Stomach (tissue), 19 donors: ENCODE measurements at places on chromosomes 6 and 20. TPM values are rescaled to one million over a fixed set of nuclear protein-coding genes. Genes with fewer than 3 reads are reported as not detected.

The SRF gene
- total RNA-seq, result 10.5 TPM

DNA sequence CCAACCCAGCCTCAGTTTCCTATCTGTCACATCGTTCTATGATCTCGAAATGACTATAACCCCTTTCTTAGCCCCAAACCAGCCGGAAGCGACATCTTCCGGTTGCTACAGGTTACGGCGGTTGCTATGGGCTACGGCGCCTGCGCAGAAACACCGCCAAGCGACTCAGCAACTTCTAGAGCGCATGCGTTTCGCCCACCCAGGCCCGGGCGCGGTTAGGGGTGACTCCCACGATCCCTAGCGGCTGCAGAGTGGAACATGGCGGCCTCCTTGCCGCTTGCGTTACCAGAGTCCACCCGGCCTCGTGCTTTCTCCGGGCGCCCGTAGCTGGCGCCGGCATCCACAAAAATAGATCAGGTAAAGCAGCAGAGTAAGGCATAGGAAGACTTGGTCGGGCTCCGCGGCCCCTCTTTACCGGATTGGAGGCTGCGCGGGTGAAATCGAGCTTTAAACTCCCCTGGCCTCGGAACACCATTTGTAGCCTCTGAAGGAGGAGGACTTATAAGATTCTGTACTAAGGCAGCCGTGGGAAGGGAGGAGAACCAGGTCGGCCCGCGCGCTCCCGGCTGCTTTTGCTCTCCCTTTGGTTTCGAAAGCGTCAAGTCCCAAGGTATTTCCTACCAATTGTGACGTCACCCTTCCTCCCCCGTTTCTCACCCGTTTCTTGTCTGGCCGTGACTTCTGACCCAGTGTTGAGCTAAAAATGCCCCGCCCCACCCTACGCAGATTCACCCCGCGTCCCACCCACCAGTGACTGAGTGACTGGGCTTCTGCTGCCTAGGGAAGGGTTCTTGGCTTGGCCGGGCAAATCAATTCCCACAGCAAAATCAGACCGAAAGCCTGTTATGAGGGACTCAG lies 3.5 kb downstream of the SDCBP2 start:
- peak overlapping the region; percentile 99 for H3K27ac ChIP-seq
- peak overlapping the region; percentile 61 for H3K4me3 ChIP-seq
- peaks cover 56% of the 10 kb centered on the region for H3K4me1 ChIP-seq
- H3K36me3 ChIP-seq, result no peaks in the 10 kb centered on the region
- peak; percentile 99 for DNase-seq

DNA sequence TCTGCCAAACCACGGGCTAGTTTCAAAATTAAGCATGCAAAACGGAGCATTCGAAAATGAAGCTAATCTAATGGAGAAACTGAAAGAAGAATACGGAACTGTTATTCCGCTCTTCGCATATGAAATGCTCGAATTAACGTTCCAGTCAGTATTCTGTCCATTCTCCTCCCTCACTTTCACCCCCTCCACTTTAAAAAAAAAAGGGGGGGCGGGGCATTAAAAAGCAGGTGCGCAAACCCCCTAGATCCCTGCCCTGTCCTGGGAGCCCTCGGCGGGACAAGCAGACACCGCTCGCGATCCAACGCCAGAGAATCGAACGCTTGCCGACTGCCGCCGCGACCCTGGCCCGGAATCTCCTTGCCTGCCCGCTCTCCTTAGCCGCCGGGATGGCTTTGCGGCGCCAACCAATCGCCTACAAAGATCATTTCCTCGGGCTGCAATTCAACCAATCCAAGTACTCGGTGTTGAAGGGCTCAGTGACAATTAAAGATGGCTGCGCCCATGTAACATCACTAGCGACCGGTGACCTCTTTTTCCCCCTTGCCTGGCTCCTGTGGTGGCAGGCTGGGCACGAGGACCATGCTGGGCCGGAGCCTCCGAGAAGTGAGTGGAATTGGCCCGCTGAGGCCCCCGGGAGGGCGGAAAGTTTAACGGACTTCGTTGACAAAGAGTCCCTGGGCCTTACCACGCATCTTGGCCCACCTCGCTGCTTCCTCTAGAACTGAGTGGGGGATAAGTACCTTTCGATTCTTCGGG lies at the start of the genes QRSL1 and RTN4IP1:
QRSL1 (plus strand) TSS at position 476 of the 756 bp plus-strand sequence; CDS start at position 580, 104 bp downstream.
RTN4IP1 (minus strand) TSS at position 396 of the 756 bp plus-strand sequence. CDS start 477 bp downstream, outside the sequence.
- no peaks in the 10 kb centered on the region for H3K27me3 ChIP-seq
- DNase-seq, result peak; percentile 88
- peaks cover 39% of the 10 kb centered on the region for H3K4me1 ChIP-seq
- peak within 1 kb of the TSS; percentile 88 for H3K27ac ChIP-seq
- no peaks in the 10 kb centered on the region for H3K36me3 ChIP-seq

DNA sequence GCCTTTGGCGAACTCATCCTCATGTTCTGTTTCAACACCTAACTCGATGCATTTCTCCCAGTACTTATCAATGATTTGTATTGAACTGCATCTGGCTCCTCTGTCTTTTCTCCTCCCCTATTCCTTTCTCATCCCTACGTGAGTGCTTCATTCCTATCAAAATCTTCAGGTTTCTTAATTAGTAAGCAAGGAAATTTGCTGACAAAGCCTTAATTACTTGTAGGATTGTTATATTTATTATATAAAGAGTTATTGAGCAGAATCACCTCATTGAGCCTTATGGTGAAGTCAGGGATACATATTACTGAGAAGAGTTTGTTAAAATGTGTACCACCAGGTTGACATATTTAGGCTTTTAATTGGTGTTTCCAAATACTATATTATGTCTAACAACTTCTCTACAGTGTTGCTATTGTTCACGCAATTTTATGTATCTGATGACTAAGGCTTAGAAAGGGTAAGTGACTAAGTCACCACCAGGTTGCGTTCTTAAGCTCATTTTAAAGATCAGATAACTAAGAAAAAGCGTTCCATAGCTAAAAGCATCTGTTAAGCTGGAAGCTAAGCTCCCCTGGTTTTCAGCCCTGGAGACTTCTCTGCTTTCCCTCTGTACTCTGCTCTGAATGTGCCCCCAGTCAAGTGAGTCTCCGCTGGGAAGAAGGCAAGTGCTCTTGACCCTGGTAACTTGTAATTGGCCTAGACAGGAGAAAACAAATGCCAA lies 18.9 kb downstream of the SCGN start:
- peaks cover 12% of the 10 kb centered on the region for H3K4me1 ChIP-seq
- H3K36me3 ChIP-seq, result no peaks in the 10 kb centered on the region
- H3K4me3 ChIP-seq, result no peak overlapping the region
- peak overlapping the region; percentile 23 for H3K27ac ChIP-seq
- no peaks in the 10 kb centered on the region for H3K27me3 ChIP-seq
- DNase-seq, result peak; percentile 28

DNA sequence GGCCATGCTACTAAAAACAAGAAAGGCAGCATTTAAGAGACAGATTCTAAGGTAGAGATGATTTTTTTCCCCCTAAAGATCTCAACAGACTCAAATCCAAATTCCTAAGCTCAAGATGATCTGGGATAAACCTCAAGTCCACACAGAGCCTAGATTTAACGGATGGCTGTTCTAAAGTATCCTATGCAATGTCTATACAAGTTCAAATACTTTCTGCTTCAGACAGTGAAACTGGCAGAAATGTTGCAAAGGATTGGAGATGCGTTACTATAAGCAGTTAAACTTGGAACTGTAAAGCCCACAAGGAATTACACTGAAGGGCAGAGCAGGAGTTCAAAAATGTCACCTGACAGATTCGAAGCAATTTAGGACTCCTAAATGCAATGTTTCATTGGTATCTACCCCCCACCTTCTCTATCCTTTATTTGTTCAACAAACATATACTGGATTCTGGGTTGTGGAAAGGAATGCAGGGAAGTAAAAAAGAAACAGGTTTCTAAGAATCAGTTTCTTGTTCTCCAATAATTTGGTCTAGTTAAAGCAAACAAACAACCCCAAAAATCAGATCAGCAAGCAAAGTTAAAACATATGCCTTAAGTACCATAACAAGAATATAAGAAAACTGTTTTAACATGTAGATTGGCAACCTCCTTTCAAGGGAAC lies 1.6 kb downstream of the DNAAF9 start:
- H3K27me3 ChIP-seq, result no peaks in the 10 kb centered on the region
- H3K4me1 ChIP-seq, result peaks cover 46% of the 10 kb centered on the region
- H3K4me3 ChIP-seq, result peak overlapping the region; percentile 98
- DNase-seq, result no peak

GRCh38 chr6:74610352-74610751 lies 595.5 kb downstream of the COL12A1 start:
- no peak overlapping the region for H3K4me3 ChIP-seq
- no peaks in the 10 kb centered on the region for H3K27me3 ChIP-seq
- no peaks in the 10 kb centered on the region for H3K36me3 ChIP-seq
- H3K27ac ChIP-seq, result no peak overlapping the region
- H3K4me1 ChIP-seq, result no peaks in the 10 kb centered on the region

GRCh38 chr6:5260661-5261544 lies at the start of the genes FARS2 and LYRM4:
Gene FARS2 (plus strand): TSS chr6:5261513.
Gene LYRM4 (minus strand): TSS chr6:5260950. CDS start chr6:5260733, 217 bp downstream.
- no peaks in the 10 kb centered on the region for H3K36me3 ChIP-seq
- H3K27me3 ChIP-seq, result no peaks in the 10 kb centered on the region
- H3K4me3 ChIP-seq, result peak within 1 kb of the TSS; percentile 91

DNA sequence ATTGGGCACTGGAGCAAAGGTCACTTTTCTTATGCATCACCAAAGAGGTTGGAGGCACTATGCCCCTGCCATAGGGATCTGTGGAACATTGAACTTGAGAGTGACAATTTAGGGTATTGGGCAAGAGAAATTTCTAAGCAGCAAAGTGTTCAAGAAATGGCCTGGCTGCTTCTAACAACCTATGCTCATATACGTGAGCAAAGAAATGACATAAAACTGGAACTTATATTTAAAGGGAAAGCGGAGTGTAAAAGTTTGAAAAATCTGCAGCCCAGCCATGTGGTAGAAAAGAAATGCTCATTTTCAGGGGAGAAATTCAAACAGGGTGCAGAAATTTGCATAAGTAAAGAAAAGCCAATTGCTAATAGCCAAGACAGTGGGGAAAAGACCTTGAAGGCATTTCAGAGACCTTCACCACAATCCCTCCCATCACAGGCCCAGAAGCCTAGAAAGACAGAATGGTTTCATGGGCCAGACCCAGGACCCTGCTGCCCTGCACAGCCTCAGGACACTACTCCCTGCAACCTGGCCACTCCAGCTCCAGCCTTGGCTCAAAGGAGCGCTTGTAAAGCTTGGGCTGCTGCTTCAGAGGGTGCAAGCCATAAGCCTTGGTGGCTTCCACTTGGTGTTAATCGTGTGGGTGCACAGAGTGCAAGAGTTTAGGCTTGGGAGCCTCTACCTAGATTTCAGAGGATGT lies 24.4 kb downstream of the NCR2 start:
- H3K4me1 ChIP-seq, result no peaks in the 10 kb centered on the region
- H3K4me3 ChIP-seq, result no peak overlapping the region
- no peak overlapping the region for H3K27ac ChIP-seq
- H3K36me3 ChIP-seq, result no peaks in the 10 kb centered on the region

- H3K4me1 ChIP-seq, result peaks cover 5% of the 10 kb centered on the region
- no peak for DNase-seq
These were observed 54.8 kb upstream of the BMP6 start for GRCh38 chr6:7671076-7671475.
